HS-27A (cell line): ENCODE measurements at places on chromosomes 1 and 21.

DNA sequence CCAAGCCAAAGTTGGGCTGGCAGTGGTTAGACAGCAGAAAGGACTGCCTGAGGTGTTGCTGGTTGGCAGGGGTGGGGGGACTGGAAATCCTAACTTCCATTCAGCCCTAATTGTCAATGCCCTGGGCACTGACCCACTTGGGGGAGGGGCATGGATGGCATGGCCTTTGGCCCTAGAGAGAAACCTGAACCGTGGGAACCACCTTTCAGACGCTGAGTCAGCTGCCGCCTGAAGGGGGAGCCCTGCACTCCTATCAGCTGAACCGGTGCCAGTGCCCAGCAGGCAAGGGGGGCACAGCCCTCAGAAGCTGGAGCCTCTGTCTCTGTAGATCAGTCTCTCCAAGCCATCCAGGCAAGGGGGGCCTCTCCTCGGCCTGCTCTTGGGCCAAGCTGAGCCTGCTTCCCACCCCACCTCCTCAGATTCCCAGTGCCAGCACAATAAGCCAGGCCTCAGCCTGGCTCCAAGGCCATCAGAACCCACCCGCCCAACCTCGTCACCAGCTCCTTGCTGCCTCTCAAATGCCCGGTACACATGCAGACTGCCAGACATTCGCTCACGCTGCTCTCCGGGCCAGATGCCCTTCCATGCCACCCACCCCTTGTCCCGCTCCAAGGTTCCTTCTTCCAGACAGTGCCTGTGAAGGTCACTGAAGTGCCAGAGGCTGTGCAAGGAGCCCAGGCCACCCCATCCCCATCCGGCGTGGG, 11.6 kb downstream of the TINAGL1 start:
- no peak for DNase-seq

DNA sequence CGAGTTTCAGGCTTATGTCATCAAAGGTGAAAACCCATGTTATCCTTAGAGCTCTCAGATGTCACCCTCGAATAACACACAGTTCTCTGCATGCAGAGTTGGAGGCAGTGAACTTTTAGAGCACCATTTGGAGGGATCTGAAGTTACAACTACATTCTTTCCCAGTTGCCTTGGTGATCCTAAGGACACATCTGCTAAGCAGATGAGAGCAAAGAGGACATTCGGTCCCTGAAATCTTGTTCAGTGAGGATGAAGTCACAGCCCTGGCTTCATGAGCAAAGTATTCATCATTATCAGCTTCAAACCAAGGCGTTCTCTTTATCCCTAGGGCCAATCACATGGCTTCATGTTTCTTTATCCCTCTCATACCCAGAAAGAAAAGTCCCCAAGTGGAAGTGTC, 23.1 kb upstream of the MCOLN2 start:
- DNase-seq = no peak

GRCh38 chr21:42468491-42469131, 27.4 kb downstream of the RSPH1 start:
- DNase-seq = no peak

DNA sequence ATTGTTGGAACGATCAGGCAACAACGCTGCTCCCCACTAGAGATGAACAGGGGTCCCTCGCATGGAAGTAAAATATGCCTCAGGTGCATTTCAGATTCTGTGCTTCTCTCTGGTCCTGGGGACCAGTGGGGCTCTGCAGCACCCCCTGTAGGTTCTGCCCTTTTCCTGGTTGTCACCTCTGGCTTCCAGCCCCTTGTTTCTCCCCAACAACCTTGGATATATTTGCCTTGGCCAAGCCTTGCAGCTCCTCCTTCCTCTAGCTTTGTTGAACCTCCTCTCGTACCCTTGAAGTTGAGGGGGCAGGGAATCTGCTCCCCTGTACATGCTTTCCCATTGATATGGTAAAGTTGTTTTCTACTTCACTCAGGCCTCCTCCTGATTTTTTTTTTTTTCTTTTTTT, 5.4 kb upstream of the RGSL1 start:
- DNase-seq = no peak
